GM12892 (cell line): ENCODE measurements at places on chromosomes 2 and 18.
A peak's percentile ranks its signal among the peaks of the same experiment; 100 is the strongest.

DNA sequence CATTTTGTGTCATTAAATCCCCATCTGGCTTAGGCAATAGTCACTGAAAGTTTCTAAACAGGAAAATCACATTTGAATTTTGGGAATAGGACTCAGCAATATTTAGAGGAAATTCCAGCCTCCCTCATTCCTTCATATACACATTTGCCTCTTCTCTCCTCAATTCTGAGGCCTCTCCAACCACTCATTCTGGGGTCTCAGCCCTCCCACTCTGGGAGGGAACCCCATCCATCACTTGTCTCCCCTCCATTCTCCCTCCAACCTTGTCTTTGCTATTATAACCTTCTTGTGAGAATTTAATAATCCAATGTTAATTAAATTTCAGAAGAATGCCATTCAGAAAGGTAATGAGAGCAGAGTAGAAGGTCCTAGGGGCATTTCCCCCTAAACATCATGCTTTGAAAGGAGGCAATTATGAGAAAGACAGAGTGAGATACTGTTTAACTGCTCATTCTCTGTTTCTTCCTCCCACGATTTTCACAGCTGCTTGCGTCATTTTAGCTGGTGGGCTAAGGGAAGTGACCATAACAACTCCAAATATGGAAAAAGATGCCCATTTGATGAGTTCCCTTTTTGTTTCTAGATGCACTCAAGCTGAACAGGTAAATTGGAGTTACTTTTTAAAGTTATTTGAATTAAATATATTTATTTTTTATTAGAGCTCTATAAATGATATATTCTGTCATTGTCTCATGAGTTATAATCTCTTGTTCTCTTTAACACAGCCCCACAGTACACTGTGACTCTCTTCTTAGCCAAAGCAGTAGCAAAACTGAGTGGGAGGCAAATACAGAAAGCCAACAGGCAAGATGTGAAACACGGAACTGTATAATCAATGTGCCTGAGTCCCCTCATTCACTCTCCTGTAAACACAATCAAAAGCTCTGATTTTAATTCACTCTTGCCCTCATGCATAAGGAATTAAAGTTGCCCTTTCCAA lies 135.1 kb downstream of the DLGAP1 start:
- DNase-seq, result no peak

DNA sequence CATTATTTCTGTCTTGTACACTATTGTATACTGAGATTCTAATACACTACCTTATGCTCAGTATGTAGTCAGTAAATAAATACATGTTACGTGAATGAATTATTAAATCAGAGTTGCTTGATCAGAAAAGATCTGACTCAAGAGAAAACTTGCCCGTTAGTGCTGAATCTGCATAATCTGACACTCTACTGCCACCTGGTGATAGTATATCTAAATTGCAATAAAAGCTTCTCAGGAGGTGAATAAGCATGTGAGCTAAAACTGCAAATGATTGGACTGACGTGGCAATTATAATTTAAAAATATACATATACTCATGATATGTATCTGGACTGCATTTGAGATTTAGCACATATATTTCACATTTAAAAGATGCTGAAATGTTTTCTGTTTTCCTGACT lies 70.4 kb downstream of the KIAA1328 start:
- no peak for DNase-seq

GRCh38 chr2:40210968-40211353 lies 240.9 kb downstream of the SLC8A1 start:
- DNase-seq, result no peak

DNA sequence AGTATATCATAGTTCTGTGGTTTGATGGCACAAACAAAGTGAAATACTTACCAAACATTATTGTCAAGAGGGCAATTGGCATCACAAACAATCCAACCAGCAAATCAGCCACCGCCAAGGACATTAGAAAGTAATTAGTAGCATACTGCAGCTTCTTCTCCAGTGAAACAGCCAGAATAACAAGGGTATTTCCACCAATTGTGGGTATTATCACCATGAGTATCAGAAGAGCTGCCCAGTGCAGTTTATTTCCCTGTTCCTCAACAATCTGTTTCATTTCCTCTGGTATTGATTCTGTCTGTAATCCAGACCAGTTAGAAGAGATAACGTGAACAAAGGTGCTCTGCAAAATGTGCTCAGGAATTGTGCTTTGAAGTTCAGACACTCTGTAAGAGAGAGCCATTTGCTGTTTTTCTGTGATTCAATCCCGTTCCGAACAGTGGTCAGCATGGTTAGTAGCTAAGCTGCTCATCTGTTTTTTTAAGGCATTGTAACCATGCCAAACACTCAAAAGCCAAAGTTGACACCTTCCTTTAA lies 1.4 kb downstream of the HTR2B start:
- DNase-seq, result no peak

DNA sequence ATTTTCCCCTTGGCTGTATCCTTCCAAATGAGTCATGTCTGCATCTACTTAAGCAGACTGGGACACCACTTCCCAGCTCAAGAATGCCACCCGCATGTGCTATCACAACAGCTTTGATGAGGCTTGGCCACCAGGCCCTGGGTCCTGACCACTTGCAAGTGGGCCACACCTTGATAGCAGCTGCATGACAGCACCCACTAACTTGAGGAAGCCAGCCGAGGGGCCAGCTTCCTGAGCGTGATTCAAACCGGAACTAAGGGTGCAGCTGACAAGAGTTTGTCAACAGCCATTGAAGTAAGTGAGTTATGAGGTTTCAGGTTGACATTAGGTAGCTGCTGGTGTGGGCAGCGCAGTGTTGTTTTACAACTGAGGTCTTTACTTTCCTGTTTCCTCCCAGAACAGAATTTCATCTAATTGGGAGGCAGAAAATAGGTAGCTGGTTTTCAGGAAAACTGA lies 54.4 kb downstream of the EPHA4 start:
- DNase-seq, result peak; percentile 32

DNA sequence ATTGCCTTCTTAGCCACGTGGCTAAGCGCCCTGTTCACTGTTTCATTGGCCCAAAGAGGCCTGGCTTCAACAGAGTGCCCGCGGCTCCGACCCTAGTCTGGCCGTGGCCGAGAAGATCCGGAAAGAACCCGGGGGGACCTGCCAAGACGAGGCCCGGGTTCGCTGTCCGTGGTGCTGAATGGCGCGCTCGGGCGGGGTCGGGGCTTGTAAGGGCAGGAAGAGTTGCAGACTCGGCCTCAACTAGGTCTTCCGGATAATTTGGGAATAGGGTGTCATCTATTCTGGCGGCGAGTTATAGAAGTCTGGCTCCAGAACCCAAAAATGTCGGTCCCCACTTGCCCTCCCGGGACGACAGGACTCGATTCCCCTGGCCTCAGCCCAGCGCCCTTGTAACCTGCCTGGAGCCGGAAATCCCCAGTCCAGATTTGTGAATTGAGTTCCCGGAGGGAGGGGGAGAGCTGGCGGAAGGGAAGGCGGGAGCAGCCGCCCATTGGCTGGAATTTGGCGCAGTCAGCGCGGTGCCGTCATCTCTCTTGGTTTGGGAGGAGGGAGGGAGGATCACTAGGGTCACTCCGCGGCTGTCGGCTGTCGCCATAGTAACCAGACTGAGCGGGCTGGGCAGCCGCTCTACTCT lies 3.5 kb downstream of the CDK5R2 start:
- no peak for DNase-seq

GRCh38 chr2:137467246-137467862 lies 496.9 kb upstream of the HNMT start:
- DNase-seq, result no peak

DNA sequence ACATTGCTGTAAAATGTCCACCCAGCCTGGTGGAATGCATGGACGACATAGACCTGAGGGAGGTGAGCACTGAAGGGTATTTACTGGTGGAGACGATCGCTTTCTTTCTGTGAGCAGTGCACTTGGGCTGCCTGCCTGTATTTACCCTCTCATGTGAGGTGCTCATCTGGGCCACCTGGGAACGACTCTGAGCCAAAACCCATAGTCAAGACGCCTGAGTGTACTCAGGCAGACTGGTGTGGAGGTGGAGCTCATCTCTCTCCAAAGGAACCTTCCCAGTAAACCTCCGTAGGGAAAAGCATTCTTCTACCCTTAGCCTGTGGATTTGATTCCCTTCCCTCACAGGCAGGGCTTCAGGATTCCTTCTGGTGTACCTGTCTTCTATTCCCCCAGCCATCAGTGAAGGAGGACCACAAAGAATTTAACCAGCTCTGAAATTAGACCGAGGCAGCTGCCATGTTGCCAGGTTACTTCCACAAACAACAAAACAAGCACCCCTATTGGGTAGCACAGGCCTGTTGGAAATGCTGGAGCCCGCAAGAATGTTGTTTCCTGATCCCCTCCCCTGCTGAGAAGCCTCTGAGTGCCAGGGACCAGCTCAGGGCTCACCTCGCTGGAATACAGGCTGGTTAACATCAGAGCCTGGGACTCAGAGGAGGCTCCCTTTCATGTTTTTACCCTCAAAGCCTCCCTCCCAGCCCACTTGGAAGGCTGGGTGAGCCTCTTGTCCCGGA lies 47.5 kb upstream of the TXNDC2 start:
- no peak for DNase-seq

DNA sequence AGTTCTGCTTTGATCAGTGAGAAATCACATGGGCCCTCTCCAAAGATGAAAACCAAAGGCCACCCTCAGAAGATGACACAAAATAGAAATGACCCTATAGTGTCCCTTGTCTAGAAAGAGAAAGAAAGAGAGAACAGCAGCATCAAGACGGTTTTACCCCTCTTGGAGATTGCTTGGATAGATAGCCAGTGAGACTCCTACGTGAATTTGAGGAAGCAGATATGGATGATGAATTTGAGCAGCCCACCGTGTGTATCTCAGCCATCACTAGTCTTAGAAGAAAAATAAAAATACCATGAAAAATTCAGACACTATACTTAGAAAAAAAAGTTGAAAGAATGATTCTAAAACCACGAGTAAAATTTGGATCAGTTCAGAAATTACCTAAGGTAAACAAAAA lies 329.1 kb upstream of the CNTNAP5 start:
- no peak for DNase-seq

DNA sequence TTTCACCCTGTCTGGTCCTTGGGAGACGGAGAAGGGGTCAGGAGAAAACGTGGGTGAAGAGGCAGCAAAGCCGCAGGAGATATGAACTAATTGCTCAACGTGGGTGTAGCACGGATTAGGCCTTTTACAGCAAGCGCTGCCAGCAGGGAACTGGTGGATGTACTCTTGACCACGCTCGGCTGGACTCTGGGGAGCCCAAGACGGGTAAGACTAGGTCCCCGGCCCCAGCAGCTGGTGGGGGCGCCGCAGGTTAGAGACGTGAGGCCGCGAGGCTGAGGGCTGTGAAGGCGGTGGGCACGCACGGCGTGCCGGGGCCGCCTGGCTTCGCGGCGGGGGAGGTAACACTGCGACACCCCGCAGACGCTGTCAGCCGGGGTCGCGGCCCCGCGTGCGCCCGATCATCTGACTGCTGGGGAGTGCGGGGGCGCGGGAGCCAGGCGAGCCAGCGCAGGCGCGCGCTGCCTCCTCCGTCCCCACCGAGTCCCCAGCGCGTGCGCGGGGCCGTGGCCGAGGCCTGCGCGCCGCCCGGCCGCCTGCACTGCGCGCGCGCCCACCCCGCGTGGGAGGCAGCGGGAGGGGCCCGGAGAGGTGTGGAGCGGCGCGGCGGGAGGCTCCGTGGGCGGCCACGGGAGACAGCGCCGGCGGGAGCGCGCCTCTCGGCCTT lies at the start of gene CLIP4:
TSS of gene CLIP4 (plus strand) at position 470 of the 664 bp plus-strand sequence. CDS start 5,974 bp downstream, outside the sequence.
- DNase-seq, result peak; percentile 59

DNA sequence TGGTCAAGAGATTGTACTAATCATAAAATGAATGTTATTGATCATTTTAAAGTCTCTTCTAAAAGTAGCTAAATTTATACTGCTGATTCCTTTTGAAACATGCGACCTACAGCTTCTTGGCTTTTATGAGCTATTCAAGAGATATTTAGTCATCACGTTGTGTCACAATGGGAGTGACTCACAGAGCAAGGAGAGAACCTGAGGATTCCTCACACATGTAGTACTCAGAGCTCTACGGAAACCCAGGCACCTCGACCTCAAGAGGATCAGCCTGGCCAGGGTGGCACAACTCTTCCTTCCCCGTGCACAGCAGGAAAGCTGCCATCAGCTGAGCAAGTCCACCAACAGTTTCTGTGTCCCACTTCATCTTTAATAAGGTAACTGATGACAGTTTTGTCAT lies at the start of gene DHRS9:
TSS of gene DHRS9 (plus strand) at position 223 of the 400 bp plus-strand sequence. CDS start 12,019 bp downstream, outside the sequence.
- no peak for DNase-seq

DNA sequence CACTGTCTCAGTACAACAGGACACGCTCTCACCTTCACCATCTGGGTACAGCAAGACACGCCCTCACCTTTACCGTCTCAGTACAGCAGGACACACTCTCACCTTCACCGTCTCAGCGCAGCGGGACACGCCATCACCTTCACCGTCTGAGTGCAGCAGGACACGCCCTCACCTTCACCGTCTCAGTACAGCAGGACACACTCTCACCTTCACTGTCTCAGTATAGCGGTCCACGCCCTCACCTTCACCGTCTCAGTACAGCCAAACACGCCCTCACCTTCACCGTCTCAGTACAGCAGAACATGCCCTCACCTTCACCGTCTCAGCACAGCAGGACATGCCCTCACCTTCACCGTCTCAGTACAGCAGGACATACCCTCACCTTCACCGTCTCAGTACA lies 109.9 kb upstream of the CTDP1 start:
- DNase-seq, result no peak
